ENCODE measurements at places on chromosomes 13 and 19. TPM values are rescaled to one million over a fixed set of nuclear protein-coding genes. Genes with fewer than 3 reads are reported as not detected.

- H3K27ac ChIP-seq = no peak overlapping the region
- no peak for DNase-seq
- H3K4me3 ChIP-seq = no peak overlapping the region
- no peaks in the 10 kb centered on the region for H3K27me3 ChIP-seq
- peaks cover 51% of the 10 kb centered on the region for H3K4me1 ChIP-seq
- H3K36me3 ChIP-seq = peaks cover 21% of the 10 kb centered on the region
These were observed 4.7 kb downstream of the ZNF317 start for GRCh38 chr19:9144920-9145319.

DNA sequence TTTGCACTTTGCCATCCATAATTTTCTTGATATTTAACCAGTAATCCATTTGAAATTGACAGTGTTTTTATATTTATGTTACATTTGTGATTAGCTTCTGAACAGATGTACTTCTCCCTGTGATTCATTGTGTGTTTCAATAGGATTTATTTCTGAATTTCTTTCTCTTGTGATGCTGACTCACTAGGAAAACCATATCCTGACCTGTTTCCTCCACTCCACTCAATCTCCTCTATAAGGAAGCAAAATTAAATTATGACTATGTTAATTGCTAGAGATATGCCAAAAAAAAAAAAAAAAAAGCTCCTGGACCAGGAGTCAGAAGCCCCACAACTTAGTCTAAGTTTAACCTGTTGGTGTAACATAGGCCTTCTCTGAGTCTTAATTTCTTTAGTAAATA is 614.6 kb upstream of the SPRY2 start:
- no peaks in the 10 kb centered on the region for H3K4me1 ChIP-seq
- H3K4me3 ChIP-seq = no peak overlapping the region
- no peaks in the 10 kb centered on the region for H3K27me3 ChIP-seq
- no peaks in the 10 kb centered on the region for H3K36me3 ChIP-seq

DNA sequence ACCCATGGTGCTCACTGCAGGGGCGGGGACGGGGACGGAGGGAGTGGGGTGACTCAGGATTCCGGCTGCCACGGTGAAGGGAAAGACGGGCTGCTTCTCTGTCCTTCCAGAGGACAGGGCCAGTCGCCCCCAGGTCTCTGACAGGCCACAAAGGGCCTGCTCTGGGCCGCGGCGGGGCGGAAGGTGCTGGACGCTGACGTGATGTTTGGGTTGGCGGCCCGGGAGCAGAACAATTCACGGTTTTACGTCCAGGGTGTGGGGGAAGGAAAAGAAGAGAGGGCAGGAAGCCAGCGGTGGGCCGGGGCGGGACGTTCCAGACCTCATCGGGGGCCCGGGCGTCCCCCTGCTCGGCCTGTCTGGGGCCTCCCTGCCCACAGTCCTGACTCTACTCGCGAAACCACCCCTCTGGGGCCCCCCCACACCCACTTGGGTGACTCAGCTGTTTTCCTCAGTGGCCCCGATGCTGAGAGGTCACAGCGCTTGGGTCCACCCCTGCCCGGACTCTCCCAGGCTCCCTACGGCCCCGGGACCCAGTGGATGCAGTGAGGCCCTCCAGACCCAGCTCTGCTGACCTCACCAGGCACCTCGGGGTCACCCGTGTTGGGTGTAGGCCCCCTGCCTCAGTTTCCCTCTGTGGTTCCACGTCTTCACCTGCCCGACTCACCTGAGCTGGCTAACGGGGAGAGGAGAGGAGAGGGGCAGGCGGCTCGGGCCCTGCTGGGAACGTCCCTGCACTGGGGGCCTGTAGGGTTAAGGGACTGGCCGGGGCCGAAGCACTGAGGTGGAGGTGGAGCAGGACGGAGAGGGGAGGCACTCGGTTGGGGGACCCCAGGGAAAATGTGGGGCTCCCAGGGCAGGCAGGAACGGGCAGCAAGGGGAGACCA is 29.2 kb downstream of the PIP5K1C start:
- peak overlapping the region; percentile 61 for H3K4me3 ChIP-seq
- no peaks in the 10 kb centered on the region for H3K27me3 ChIP-seq
- peaks cover 8% of the 10 kb centered on the region for H3K36me3 ChIP-seq
- DNase-seq = peak; percentile 86

GRCh38 chr13:98556968-98557631 is 19.8 kb downstream of the STK24 start:
- H3K36me3 ChIP-seq = no peaks in the 10 kb centered on the region
- DNase-seq = no peak
- no peak overlapping the region for H3K4me3 ChIP-seq
- peaks cover 93% of the 10 kb centered on the region for H3K4me1 ChIP-seq

DNA sequence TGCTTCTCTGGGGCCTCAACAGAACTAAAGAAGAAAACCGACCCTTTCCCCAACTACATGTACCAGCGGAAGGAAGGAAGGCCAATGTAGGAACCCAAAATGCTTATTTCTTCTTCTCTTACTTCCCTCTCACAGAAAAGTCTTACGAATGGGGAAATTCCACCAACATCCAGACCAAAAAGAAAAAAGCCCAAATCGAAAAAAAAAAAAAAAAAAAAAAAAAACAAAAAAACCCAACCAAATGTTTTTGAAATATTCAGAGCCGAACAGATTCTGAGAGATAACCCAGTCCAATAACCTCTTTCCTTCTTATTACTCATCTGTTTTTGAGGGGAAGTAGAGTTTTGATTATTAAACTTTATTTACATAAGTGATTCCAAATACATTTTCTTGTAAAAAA is 3.9 kb downstream of the PPM1N start:
- peaks cover 34% of the 10 kb centered on the region for H3K4me1 ChIP-seq
- H3K4me3 ChIP-seq = no peak overlapping the region
- no peak overlapping the region for H3K27ac ChIP-seq
- DNase-seq = no peak

DNA sequence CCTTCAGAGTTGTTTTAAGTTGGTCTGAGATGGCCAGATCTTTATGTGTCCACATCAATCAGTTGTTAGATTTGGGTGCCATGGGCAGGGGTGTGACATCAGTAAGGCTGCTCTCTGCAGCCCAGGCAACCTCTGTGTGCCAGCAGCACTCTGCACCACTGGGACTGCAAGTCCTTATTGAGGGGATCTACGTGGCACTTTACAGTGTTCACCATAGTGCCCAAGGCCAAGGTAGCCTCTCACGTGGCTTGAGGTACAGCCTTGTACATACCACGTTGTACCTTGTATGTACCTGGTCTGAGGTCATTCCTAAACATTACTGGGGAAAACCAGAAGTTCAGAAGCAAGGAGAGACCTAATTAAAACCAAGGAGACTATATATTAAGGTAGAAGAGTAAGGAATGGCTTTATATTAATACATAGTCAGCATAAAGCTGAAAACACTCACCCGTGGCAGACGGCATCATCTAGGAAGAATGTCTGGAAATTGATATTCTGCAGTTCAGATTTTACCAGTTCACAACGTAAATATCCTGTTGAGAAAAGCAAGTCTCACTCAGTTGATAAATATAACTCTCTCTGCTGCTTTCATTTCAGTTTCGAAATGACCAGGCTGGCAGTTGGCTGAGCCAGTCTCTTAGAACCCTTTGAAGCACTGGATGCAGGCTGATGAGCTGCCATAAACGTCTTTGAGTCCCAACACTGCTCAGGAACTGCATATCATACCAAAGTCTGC is 128.8 kb downstream of the ZDHHC20 start:
- DNase-seq = no peak
- no peak overlapping the region for H3K27ac ChIP-seq
- peaks cover 10% of the 10 kb centered on the region for H3K4me1 ChIP-seq
- H3K4me3 ChIP-seq = no peak overlapping the region
- H3K36me3 ChIP-seq = no peaks in the 10 kb centered on the region

GRCh38 chr19:57978586-57979289 is 4.4 kb upstream of the C19orf18 start:
- no peak overlapping the region for H3K27ac ChIP-seq
- peaks cover 100% of the 10 kb centered on the region for H3K36me3 ChIP-seq
- H3K4me3 ChIP-seq = no peak overlapping the region
- H3K4me1 ChIP-seq = no peaks in the 10 kb centered on the region
- no peak for DNase-seq
- H3K27me3 ChIP-seq = no peaks in the 10 kb centered on the region

DNA sequence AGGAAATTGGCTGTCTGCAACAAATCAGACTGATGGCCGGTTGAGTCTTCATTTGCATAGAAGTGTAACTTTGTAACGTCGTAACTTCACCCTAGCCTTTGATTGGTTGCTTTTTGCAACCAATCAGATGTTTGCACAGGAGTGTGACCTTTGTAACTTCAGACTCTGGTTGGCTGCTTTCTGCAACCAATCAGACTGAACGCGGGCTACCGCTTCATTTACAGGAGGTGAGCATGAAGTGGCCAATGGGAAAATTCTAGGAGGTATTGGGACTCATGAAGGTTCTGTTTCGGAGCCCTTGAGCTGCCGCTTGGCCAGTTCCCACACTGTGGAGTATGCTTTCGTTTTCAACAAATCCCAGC is 441 bp upstream of the ZNF559 start:
- H3K36me3 ChIP-seq = peaks cover 34% of the 10 kb centered on the region
- H3K4me3 ChIP-seq = peak overlapping the region; percentile 77
- peak overlapping the region; percentile 94 for H3K27ac ChIP-seq
- peak; percentile 67 for DNase-seq
- H3K4me1 ChIP-seq = peaks cover 24% of the 10 kb centered on the region

DNA sequence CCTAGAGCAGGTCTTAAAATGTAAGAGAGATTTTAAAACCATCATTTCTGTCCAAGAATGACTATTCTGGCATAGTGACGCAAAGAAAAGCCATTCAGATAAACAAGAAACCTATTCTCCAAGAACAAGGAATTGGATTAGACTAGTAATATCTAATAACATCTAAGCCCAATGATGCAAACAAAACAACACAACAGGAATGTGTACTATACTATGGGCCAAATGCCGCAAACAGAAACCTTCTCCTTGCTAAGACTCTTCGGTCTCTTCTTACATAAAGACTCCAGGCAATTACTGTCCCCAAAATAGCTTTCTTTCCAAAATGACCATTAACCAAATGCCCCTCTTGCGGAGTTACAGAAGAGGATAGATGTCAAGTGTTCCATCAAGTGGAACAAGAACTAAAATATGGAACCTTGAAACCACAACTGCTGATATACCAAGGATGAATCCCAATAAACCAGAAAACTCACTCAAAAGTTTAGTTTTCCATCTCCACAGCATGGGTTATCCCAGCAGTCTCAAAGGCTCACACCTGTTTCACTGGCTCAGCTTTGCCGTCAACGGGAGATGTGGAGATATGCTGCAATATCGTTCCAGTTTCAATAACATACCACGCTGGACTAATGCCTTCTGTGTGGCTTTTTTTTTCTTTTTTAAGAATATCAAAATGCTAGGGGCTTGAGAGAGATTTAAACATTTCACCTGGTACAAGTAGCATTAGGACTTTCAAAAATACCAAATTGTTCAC is 76.2 kb downstream of the FOXO1 start:
- H3K27ac ChIP-seq = peak overlapping the region; percentile 75
- H3K27me3 ChIP-seq = no peaks in the 10 kb centered on the region
- no peaks in the 10 kb centered on the region for H3K36me3 ChIP-seq
- peak overlapping the region; percentile 15 for H3K4me3 ChIP-seq

The MEIS3 gene
- 3.2 TPM for total RNA-seq

The SHISA2 gene
- 0.22 TPM for total RNA-seq

The LAIR1 gene
- total RNA-seq = 5.1 TPM

The MUC16 gene
- total RNA-seq = not detected

DNA sequence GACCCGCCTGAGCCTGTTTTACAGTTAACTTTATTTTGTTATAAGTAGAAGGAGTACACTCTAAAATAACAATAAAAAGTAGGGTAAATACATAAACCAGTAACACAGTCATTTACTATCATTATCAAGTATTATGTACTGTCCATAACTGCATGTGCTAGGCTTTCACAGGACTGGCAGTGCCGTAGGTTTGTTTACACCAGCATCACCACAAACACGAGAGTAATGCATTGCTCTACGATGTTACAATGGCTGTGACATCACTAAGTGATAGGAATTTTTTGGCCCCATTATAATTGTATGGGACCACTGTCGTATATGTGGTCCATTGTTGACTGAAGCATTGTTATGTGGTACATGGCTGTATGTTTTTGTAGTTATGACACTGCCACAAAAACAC is 41.3 kb upstream of the SLC7A9 start:
- no peaks in the 10 kb centered on the region for H3K4me1 ChIP-seq
- H3K27ac ChIP-seq = no peak overlapping the region
- peaks cover 81% of the 10 kb centered on the region for H3K36me3 ChIP-seq
- DNase-seq = no peak

The ZNF132 gene
- total RNA-seq = 5.7 TPM

The TNNI3 gene
- 7,701 TPM for total RNA-seq

All from left ventricle myocardium inferior (tissue), 1 donor.